ENCODE measurements at places on chromosomes 4 and X.

DNA sequence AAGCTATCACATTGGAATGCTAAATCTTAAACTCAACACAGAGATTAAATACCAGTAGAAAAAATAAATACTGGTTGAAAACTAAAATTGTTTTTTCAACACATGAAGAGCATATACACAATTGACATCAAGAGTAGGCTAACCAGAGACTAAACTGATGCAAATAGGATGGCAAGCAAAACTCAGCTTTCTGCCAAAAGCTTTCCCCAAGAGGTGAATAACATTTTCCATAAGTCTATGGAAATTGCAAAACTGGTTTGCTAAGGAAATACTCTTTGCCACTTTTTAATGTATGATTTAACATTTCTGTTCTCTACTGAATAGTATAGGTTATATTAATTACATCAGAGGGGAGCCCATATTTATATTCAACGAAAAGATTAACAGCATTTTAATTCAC is 23.8 kb downstream of the IQCM start:
- no peak for DNase-seq

- DNase-seq = no peak
Observed at GRCh38 chr4:156496797-156497196, 474.8 kb downstream of the PDGFC start.

DNA sequence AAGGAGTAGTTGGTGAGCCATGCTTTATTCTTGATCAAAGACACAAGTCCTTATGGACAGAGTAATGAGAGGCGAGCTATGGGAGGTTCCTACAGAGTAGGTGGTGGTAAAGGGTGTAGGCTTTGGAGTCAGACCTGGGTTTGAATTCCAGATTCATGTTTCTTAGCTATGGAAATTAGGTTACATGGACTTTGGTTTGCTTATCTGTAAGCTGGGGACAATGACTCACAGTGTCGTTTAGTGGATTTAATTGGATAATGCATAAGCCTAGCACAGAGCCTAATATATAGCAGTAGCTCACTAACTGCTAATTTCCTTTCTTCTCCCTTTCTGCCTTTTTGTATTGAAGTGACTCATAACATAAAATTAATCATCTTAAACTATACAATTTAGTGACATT is 5.0 kb upstream of the TRPC5 start:
- no peak for DNase-seq

GRCh38 chr4:169293343-169294176 is 22.8 kb upstream of the SH3RF1 start:
- DNase-seq = no peak

DNA sequence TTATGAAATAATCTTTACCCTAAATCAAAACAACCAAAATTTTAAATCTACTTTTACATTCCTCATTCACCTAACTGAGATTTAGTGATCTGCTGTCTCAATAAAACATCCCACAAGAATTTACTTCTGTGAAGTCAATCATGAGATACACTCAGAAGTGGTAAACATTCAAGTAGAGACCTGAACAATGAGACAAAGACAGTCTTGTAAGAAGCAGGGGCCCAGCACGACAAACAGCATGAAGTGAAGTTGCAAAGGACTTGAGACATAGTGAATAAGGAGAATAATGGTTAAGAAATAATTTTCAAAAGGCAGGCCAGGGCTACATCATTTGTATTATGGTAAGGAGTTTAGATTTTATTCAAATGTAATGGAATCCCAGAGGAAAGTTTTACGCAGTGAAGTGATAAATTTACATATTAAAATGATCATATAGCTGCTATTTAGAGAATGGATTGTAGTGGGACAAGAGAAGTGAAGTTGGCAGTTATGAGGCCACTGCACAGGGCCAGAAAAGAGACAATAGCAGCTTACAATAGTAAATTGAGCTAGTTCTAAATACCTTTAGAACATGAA is 101.9 kb downstream of the MAB21L2 start:
- DNase-seq = no peak

DNA sequence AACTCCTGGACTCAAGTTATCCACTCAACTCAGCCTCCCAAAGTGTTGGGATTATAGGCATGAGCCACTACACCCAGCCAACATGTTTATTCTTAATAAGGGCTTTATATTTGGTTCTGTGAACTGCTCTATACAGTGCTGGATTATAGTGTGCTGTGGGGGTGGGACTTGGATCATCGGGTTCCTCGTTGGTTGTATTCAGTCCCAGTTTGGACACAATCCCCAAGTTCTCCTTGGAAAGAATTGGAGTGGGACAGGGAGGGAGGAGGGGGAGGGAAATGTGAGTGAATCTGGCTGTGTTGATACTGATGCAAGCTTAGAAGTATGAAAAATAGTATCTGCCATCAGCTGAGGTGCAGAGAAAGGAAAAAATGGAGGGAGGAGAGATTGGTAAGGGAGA is 121.3 kb downstream of the KIT start:
- no peak for DNase-seq

DNA sequence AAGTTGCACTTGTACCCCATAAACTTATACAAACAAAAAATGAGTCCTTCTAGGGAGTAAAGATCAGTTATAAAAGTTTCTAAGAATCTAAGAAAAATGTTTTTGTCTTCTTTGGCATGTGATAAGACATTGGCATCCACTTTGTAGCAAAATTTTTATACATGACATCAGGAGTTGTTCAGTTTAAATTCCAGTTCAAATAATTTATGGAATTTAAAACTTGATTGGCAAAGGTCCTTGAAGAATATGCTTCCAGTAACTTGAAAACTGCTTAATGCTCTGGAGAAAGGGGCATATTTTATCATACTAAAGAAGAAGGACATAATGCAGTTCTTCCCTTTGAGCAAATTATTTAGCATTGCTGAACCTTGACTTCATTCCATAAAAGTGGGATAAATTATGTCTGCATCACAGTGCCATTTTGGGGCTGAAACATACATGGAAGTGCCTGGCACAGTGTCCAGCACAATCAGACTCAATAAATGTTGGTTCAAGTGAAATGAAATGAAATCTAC is 163.3 kb upstream of the IL15 start:
- no peak for DNase-seq

DNA sequence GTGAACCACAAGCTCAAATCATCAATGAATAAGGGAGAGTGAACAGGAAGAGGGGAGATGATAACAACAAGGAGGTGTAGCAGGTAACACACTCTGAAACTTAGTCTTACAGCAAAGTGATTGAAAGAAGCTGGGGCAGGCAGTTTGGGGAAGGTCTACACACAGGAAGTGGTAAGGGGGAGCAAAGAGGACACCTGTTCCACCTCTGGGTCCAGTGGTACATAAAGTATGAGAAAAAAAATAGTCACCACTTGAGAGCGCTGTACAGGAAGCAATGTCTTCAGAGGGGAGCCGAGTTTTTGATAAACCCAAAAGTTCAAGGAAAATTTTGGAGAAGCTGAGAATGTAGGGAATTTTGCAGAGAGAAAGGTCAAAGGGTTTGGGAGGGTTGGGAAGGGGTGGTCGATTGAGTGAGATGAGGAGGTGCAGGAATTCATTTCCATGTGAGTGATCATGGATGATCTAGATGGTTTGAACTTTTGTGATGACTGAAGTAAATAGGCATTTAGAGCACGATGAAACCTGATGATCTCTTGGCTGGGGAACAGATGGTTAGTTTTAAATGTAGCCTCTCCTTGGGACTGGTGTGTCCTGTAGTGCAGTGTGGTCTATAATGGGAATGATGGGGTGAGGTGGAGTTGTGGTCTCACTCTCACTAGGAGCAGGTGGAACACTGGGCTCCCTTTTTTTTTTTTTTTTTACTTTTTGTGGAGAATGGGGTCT is 142.0 kb downstream of the RBMX2 start:
- DNase-seq = no peak

- DNase-seq = no peak
Observed at GRCh38 chrX:124232523-124233201, 99.8 kb upstream of the TEX13D start.

- DNase-seq = no peak
Observed at GRCh38 chr4:156568484-156568883, 403.1 kb downstream of the PDGFC start.

- DNase-seq = no peak
Observed at GRCh38 chr4:113113151-113113550, 63.7 kb downstream of the ANK2 start.

GRCh38 chr4:98652996-98653395 is 5.4 kb downstream of the TSPAN5 start:
- DNase-seq = no peak

GRCh38 chr4:186151499-186151898 is 39.9 kb upstream of the CYP4V2 start:
- DNase-seq = no peak

DNA sequence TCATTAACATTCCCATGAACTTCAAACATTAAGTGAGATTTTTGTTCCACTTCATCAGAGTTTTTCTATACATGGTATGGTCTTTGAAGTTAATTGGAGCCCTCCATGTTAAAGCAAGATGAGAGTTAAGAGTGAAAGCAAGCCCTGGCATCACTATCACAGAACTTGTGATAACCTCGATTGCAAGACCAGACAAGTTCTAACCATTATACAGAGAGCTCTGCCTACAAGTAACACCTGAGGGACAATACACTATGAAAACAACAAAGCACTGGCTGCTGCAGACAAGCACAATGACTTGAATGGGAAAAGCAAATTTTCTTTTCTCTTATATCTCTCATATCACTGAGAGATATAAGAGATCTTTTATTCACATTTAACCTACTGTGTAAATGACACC is 126.6 kb upstream of the GYPA start:
- DNase-seq = no peak

GRCh38 chrX:72394518-72395170 is 88.9 kb upstream of the CITED1 start:
- DNase-seq = no peak

DNA sequence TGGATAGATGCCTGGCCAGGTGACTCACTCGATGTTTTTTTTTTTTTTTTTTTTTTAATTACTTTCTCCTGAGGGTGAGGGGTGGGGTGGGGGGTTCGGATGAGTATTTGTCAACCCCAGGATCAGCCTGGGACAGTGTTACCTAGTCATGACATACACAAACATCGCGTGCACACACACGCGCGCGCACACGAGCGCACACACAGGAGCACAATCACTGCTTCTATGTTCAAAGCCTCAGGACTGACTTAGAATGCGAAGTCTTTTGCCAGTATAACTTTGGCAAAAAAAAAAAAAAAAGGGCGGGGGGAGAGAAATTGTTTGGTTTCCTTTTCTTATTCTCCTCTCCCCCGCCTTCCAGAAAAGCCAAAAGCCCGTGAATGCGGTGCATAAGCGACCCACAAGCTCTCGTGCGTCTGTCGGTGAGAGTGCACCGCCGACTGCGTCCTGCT is 115.0 kb upstream of the TEX13C start:
- no peak for DNase-seq

- no peak for DNase-seq
Observed at GRCh38 chr4:108170631-108171338, 2.1 kb upstream of the LEF1 start.
